ENCODE measurements at places on chromosomes 2 and 18.
A peak's percentile ranks its signal among the peaks of the same experiment; 100 is the strongest.

DNA sequence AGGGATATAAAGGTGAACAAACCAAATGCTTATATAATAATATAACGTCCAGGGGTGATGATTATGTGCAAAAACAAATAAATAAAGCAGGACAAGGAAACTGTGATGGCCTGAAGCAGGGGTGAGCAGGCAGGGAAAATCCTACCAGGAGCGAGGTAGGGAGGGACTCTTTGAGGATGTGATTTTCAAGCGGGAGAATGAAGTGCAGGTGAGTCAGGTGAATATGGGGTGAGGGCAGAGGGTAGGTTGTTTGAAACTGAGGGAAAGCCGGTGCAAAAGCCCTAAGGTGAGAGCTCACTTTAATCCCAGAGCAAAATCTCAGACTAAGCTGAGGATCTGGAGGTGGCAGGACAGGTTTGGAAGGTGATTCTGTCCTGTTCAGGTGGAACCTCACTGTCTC lies 40.7 kb downstream of the CYP26B1 start:
- no peak for DNase-seq

GRCh38 chr2:84286878-84287277 lies 172.2 kb downstream of the SUCLG1 start:
- DNase-seq, result no peak

GRCh38 chr2:45874344-45874743 lies 222.9 kb downstream of the PRKCE start:
- no peak for DNase-seq

DNA sequence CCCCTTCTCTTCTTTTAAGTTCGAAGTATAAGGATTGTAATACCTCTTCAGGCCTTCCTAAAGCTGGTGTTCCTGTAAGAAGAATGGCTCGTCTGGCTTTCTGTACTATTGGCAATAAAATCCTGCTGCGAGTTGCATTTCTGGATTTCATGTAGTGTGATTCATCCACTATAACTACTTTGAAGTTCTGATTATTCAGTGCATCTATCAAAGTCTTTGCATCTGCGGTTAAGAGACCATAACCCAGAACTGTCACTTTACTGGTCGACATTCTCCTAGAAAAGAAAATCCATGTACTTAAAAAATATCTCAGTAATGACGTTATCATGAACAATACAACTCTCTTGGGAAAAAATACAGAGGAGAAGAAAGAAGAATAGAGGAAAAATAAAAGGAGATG lies 181.1 kb downstream of the ZRANB3 start:
- DNase-seq, result no peak

DNA sequence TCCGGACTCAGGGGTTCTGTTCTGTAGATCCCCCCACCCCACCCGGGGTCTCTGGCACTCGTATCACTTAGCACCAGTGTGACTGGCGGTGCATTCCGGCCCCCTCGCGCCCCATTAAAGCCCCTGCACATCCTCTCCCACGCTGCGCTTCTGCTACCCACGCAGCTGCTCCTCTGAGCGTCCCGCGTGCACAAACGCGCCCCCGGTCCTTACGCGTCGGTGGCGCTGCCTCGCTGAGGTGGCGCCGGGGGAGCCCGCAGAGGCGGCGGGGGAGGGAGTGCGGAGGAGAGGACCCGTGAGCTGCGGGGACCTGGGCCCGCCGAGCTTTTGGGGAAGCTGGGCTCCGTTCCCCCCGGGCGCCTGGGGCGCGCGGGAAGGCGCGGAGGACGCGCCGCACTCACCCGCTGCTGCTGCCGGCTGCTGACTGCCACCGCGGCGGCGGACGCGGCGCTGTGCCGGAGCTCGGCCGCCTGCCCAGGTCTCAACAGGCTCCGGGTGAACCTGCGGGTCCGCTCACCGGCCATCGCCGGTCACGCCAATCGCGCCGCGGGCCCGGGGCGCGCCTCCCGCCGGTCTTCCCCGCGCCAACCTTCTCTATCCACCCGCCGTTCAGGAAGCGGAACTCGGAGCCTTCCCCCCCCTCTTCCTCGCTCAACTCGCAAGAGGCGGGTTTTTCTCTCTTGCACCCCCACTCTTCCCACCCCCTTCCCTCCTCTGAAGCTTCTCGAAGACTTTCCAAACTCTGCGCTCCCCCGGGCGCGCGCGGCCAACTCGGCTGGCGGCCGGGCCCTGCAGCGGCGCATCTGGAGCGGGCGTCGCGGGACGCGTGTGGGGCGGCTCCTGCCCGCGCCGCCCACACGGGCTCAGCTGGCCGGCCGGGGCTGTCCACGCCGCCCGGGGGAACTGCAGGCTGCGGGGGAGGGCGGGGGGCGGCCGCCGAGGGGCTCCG lies at the start of gene DOCK10:
TSS of gene DOCK10 (minus strand) at position 618 of the 949 bp plus-strand sequence. CDS start at position 524, 94 bp downstream.
- peak; percentile 62 for DNase-seq

DNA sequence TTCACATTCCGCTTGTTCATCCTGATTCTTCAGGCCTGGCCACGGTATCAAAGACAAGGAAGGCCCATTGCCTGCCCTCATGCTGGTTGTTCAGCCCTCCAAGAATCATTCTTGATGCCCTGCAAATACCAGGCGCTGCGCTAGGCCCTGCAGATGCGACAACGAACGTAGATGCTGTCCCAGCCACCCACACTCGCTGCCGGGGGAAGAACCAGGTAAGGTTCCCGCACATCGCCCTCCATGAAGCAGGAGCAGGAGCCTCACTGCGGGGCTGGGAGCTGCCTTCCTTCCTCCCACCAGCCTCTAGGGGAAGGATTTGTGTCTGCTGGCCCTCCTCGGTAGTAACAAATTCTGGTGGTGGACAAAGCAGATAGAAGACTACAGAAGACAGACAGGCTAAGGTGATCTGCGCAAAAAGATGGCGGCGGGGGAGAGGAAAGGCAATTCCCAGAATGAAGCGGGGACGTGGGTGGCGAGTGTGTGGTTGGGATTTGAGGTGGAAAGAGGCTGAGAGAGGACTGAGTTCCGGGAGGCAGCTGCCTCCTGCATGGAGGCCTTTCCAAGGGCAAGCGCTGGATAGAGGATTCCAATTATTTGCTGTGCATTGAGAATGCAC lies 19.8 kb upstream of the GPR55 start:
- DNase-seq, result no peak

DNA sequence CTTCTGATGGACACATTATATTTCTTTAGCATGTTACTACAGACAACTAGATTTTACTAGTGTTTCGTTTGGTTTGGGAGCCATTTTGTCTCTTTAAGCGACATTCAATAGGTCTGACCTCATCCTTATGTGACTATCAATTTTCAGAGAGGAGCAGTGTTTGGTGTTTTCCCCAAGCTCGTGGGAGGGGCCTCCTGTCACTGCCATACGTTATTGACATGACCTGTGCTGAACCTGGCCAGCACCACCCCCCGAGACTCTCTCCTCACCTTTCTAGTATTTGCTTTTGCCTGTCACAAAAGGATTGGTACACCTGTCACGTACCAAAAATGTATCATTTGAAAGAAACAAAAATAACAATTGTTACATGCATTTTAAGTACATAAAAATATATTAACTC lies 69.3 kb downstream of the PSMG2 start:
- no peak for DNase-seq

DNA sequence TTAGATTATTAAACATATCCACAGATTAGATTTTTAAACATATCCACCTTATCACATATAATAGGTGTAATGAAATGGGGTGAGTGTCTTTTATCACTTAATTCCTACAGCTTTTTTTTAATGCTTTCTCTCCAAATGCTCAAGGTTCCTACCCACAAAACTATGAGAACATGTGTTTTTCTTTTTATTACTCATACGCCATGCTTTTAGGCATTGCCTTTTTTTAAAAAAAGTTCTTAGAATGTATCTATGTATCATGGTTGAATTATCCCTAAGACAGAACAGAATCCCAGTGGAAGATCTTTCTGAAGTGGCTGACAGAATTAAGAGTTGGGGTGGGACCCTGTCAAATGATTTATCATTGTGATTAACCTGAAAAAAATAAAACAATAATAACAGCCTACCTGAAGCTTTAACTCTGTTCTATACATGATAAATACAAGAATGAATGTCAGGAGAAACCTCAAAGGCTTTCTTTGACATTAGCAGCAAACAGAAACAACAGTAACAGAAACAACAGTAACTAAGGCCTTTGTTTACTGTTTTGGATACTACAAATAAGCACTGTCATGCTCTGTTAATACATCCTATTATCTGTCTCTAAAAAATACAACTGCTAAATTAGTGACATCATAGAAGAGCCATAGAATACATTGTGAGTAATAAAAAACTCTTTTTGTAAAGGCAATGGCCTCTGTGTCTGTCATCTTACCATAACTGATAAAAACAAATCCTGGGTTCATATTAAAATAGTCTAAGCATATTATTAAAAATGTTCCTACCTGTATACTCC lies 4.1 kb upstream of the ZNF397 start:
- DNase-seq, result no peak

DNA sequence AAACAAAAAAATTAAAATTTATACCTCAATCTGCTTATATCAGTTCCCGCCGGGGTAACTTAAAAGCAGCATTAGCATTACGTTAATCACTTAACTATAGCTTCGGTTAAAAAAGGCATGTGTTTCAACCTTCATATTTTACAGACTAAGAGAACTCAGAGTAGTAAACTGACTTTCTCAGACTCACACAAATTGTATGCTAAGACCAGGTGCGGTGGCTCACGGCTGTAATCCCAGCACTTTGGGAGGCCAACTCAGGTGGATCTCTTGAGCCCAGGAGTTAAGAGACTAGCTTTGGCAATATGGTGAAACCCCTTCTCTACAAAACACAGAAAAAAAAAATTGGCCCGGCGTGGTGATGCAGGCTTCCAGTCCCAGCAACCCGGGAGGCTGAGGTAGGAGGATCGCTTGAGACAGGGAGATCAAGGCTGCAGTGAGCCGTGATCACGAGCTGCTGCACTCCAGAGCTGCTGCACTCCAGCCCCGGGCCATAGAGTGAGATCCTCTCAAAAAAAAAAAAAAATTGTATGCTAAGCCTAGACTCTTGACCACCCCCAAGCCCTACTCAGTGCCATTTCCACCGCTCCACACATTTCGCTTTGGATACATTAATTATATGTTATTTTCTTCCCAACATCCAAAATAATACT lies 2.4 kb downstream of the HNRNPLL start:
- DNase-seq, result no peak

GRCh38 chr2:155209696-155210450 lies 511.4 kb downstream of the KCNJ3 start:
- DNase-seq, result no peak

DNA sequence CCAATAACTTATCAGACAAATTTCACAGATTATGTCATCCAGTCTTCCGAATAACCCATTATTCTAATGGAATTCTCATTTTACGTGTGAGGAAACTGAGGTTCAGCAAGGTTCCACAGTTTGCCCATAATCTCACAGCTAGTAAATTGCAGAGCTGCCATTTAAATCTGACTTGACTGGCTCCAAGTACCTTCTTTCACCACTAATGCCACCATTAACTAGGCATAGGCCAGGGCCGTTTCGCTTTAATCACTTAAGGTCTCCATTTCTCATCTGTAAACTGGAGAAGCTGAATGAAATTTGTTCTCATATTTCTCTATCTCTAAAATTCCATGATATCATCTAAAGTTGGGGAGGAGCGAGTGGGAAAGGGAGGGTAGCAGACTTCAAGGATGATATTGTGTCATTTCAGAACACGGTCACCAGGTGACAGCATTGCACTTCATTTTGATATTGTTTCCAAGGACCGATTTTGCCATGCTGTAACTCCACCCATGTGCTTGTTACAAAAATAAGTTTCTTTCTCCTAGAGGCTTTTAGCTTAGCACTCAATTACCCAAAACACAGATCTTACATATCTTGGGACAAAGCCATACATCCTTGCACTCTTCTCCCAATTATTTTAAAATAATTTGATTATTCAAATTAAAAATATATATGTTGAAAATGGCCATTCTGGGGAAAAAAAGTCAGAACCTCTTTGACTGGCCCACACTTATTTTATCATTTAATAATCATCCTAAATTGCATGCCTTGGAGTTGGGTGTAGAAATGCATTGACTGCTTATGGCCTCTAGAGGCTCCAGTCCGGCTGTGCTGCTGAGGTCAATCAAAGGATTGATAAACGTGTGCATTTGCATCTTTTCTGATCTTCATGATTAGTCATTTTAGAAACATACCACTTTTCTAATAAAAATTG lies 123.8 kb downstream of the AKAIN1 start:
- DNase-seq, result no peak

GRCh38 chr2:191833356-191833755 lies 13.5 kb downstream of the CAVIN2 start:
- no peak for DNase-seq

DNA sequence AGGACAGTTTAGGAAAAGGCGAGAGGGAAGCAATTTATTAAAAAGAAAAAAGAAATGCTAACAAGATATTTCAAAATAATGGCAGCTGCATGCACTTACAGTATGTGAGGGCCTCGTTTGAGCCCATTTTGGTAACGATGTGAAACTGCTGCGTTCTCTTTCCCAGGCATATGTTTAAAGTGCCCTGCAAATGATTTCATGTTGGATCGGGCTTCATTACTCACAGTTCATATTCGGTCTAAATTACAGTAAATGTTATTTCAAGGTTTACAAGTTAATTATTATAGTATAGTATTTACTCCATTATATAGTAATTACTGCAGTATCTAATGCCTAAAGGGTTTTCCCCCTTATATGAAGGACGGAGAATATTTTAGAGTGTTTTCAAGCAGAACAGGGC lies 679.1 kb downstream of the BCL11A start:
- DNase-seq, result no peak

- DNase-seq, result no peak
These were observed 100.8 kb downstream of the NOL10 start for GRCh38 chr2:10588931-10589330.

- no peak for DNase-seq
These were observed 124.1 kb upstream of the FIGN start for GRCh38 chr2:163859951-163860350.

DNA sequence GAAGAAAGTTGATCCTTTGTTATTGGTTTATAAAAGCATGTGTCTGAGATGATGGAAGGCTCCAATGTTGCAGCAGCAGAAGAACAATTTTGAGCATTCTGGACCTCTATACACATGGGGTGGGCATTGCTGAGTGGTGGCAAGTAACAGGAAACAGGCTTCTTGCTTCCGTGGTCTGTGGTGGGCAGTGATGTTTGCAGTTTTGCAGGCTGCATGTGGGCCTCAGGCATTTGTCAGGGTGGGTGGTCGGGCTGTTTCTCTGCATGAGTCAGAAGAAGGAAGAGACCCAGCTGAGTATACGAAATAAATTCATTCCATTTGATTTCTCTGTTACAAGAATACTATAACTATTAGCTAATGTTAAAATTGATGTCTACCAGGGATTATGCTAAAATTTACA lies 239.5 kb upstream of the COL3A1 start:
- no peak for DNase-seq

DNA sequence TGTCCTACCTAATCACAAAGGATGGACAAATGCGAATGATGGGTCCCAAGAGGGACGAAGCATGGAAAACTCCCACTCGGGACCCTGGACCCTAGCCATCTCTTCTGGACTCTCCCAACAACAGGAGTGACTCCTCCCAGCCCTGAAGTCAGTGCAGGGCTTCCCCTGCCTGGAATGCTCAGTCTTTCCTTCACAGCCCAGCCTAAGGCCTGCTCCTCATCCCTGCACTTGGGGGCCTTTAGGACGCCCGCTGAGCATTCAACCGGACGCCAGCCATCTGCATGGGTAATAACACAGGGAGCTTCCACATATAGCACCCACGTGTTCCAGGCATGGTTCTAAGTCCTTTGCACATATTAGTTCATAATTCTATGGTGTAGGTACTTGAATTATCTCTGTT lies 237.5 kb downstream of the KLHL29 start:
- DNase-seq, result no peak

Data from stimulated activated CD4-positive, alpha-beta T cell treated with anti-CD3 and anti-CD28 coated beads, Interleukin-15, amount 100 ng/mL, for 1 hour (primary cell).